ENCODE measurements at places on chromosomes 1 and 21. TPM values are rescaled to one million over a fixed set of nuclear protein-coding genes. Genes with fewer than 3 reads are reported as not detected.

- H3K4me3 ChIP-seq: no peak overlapping the region
- H3K4me1 ChIP-seq: peaks cover 2% of the 10 kb centered on the region
- H3K27me3 ChIP-seq: no peaks in the 10 kb centered on the region
- no peaks in the 10 kb centered on the region for H3K36me3 ChIP-seq
- H3K27ac ChIP-seq: no peak overlapping the region
- no peak for DNase-seq
These were observed 1119.5 kb upstream of the TMPRSS15 start for GRCh38 chr21:19523061-19523460.

- H3K4me1 ChIP-seq: no peaks in the 10 kb centered on the region
- DNase-seq: no peak
- H3K27ac ChIP-seq: no peak overlapping the region
- H3K36me3 ChIP-seq: no peaks in the 10 kb centered on the region
These were observed 51.0 kb downstream of the SGIP1 start for GRCh38 chr1:66585002-66585401.

The PAX7 gene
- total RNA-seq: not detected

- peaks cover 4% of the 10 kb centered on the region for H3K36me3 ChIP-seq
- H3K4me1 ChIP-seq: no peaks in the 10 kb centered on the region
- no peaks in the 10 kb centered on the region for H3K27me3 ChIP-seq
These were observed 132.0 kb downstream of the C1orf21 start for GRCh38 chr1:184518736-184519357.

GRCh38 chr1:73821520-73821919, 376.5 kb downstream of the LRRIQ3 start:
- no peaks in the 10 kb centered on the region for H3K4me1 ChIP-seq
- no peaks in the 10 kb centered on the region for H3K27me3 ChIP-seq
- H3K4me3 ChIP-seq: no peak overlapping the region
- DNase-seq: no peak
- H3K27ac ChIP-seq: no peak overlapping the region

DNA sequence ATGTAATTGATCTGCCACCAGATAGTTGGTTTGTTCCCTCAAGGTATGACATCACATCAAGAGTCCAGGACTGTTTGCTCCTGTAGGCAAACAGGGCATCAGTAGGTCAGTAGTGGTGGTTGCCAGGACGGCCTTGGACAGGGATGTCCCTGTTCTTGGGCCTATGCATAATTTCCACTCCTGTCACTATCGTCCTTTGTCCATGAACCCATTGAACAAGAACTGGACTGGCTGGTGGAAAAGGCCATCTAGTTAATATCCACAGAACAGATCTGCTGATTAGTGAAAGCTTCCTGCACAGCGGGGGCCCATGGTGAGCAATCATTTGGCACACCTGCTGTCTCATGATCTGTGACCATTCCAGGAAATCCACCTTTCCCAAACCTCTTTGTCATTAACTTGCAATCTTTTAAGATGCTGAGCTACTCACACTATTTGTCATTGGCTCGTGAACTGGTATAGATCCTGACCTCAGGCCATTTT, 12.4 kb upstream of the BSDC1 start:
- H3K4me3 ChIP-seq: no peak overlapping the region
- H3K4me1 ChIP-seq: peaks cover 2% of the 10 kb centered on the region
- no peak for DNase-seq
- no peak overlapping the region for H3K27ac ChIP-seq

DNA sequence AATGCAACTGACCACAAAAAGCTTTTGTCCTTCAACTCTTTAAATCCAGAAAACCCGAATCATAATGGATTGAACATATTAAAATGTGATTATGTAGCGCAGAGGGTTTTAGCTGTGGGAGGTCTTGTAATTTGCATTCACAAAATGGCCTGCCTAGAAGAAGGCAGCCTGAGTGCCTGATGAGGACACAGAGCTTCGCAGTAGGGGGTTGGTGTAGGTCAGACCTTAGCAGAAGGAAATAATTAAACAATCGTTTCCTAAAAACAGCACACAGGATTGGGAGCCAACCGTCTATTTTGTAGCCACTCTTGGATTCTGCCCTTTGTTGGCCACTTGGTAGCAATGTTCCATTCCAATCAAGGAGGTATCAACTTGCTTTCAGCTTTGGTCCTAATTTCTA, 195.7 kb upstream of the KIAA0040 start:
- H3K27me3 ChIP-seq: peaks cover 6% of the 10 kb centered on the region
- no peak for DNase-seq
- H3K36me3 ChIP-seq: no peaks in the 10 kb centered on the region
- H3K4me1 ChIP-seq: no peaks in the 10 kb centered on the region

- H3K27ac ChIP-seq: no peak overlapping the region
- H3K4me3 ChIP-seq: no peak overlapping the region
These were observed 70.4 kb upstream of the UBE2U start for GRCh38 chr1:64133036-64133435.

DNA sequence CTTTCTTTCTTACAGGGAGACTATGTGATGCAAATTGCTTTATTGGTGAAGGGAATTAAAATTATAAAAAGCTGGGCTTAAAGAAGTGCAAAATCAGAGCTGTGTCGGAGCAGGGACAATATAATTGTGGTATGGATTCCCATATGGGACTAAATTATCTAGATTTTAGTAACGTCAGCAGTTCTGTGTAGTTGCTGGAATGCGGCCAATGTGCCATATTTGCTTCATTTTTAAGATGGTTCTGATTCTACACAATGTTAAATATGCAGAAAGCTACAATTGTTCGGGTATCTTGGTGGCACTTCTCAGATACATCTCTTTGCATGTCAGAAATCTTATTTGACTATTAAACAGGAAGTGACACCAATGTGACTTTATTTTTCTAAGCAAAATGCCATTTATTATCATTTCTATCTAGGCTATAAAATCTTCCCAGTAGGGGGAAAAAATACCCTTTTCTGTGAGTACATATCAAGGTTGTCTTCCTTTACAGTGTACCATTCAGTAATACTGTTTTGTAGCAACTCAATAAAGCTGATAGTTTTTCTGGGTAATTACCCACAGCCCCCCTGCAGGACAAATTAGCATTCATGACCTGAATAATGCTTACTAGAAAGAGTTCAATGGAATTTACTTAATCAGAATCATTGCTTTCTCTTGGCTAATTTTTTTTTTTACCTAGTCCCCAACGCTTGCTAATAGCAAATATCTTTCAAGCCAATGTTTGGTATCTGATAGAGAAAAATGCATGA, 288.3 kb upstream of the ADGRL2 start:
- H3K4me3 ChIP-seq: no peak overlapping the region

- no peak overlapping the region for H3K4me3 ChIP-seq
- no peaks in the 10 kb centered on the region for H3K36me3 ChIP-seq
- H3K4me1 ChIP-seq: no peaks in the 10 kb centered on the region
- no peak for DNase-seq
- no peaks in the 10 kb centered on the region for H3K27me3 ChIP-seq
These were observed 1432.2 kb downstream of the MRPL39 start for GRCh38 chr21:24175106-24175505.

DNA sequence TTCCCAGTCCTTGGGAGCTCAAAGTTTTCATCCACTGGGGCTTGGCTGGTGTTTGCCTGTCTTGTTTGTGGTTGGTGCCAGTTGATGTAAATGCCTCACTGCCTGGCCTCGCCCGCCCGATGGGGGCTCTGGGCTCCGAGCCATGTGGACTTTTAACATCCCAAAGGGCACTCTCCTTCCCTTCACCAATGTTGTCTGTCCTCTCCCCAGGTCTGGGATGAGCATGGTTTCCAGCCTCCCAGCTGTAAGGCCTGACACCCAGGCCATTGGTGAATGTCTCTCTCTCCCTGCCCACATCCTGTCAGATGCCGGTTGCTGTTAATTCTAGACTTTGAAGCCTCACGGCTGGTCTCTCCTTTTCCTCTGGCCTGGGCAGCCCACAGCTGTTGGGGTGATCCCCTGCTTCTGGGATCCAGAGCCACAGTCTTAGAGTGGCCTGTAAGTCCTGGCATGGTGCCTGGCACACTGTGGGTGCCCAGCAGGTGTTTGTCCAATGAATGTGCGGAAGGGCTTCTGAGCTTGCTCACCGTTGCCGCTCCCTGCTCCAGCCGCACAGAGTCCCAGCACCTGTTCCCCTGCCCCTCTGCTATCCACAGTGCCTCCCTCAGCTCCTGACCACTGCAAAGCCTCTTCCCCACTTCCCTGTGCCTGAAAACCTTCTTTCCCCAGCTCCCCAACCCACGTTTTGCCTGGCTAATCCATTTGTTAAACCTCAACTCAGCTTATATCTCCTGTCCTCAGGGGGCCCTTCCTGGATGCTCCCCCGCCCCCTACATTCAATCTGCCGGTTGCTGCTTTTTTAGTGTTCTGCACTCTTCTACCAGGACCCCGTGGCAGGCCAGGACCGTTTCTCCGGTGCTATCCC, 3.3 kb upstream of the C1orf174 start:
- DNase-seq: no peak
- H3K4me1 ChIP-seq: peaks cover 5% of the 10 kb centered on the region
- peaks cover 1% of the 10 kb centered on the region for H3K27me3 ChIP-seq
- H3K27ac ChIP-seq: no peak overlapping the region

The ZNF683 gene
- not detected for total RNA-seq

GRCh38 chr1:175744833-175745232, 1.4 kb upstream of the TNR start:
- no peaks in the 10 kb centered on the region for H3K36me3 ChIP-seq
- H3K4me1 ChIP-seq: no peaks in the 10 kb centered on the region
- H3K4me3 ChIP-seq: no peak overlapping the region
- H3K27ac ChIP-seq: no peak overlapping the region

DNA sequence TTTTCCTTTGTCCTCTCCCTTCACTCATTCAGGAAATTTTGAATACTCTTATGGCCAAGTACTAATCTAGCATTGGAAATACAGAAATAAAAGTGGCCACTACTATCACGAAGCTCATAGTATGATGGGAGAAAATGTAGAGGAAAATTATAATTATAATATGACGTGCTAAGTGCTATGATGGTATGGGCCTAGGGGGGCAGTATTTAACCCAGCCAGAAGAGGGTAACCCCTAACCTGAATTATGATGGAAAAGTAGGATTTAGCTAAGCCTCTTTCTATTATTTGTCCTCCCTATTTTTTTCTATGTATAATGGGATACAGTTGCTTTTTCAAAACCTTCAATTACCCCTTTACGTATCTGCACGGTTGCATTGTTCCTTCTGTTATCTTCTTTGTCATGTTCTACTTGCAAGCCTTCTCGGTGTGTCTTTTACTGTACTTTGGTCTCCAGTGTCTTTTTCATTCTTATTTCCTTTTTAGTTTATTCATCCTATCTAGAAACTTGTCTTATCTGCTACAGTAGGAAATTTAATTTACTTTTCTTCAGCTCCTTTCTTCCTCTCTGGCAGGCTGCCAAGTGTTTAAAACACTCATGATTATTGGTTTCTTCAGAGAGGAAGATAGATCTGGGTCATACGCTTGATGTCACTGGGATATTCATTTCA, 88.8 kb upstream of the GPR52 start:
- H3K27ac ChIP-seq: no peak overlapping the region
- no peaks in the 10 kb centered on the region for H3K36me3 ChIP-seq
- H3K4me1 ChIP-seq: no peaks in the 10 kb centered on the region
- H3K4me3 ChIP-seq: no peak overlapping the region
- no peak for DNase-seq
- no peaks in the 10 kb centered on the region for H3K27me3 ChIP-seq

- no peaks in the 10 kb centered on the region for H3K4me1 ChIP-seq
- DNase-seq: no peak
- H3K36me3 ChIP-seq: no peaks in the 10 kb centered on the region
- H3K27ac ChIP-seq: no peak overlapping the region
These were observed 179.9 kb upstream of the ZNF644 start for GRCh38 chr1:91201694-91202093.

DNA sequence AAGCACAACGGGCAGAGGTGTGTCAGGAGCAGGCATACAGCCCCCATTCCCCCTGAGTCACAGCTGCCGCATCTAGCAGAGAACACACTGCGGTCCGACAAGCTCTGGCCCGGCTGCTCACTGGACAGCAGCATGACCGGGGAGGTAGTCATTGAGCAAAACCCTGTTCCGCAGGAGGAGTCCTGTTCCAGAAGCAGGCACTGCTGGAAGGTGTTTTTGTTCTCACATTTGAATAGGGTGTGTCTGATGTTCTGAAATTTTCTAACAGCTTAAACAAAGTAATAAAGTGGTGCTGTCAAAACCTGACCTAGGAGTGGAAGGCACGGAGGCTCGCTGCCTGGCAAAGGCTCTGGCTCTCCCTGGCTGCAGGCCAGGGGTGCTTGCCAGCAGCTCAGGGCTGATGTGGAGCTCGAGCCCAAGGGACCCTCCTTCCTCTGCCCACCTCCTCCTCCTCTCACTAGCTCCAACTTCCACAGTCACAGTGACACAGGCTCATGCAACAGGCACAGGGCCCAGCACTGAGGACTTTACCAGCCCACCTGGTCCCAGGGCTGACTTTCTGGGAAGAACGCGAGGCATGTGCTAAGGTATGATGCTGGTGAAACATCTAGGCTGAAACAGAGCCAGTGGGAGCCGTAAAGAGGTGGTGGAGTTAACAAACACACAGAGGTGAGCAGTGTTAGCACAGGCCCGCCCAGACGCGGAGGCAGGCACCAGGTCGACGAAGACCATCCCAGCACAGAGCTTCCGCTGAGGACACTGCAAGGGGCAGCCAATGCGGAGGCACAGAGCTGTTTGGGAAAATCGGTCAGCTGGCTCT, 118.6 kb upstream of the IFFO2 start:
- peaks cover 3% of the 10 kb centered on the region for H3K4me1 ChIP-seq
- peaks cover 25% of the 10 kb centered on the region for H3K36me3 ChIP-seq
- DNase-seq: no peak
- H3K4me3 ChIP-seq: no peak overlapping the region
- H3K27ac ChIP-seq: no peak overlapping the region

The HHAT gene
- 14.7 TPM for total RNA-seq

- no peaks in the 10 kb centered on the region for H3K27me3 ChIP-seq
- DNase-seq: no peak
- no peak overlapping the region for H3K27ac ChIP-seq
These were observed 13.3 kb downstream of the MFAP2 start for GRCh38 chr1:16967095-16967575.

The CD1E gene
- not detected for total RNA-seq

- DNase-seq: no peak
- peaks cover 6% of the 10 kb centered on the region for H3K4me1 ChIP-seq
- no peaks in the 10 kb centered on the region for H3K36me3 ChIP-seq
- no peaks in the 10 kb centered on the region for H3K27me3 ChIP-seq
These were observed 187.4 kb downstream of the CYYR1 start for GRCh38 chr21:26385721-26386120.

The PTGS2 gene
- 0.38 TPM for total RNA-seq

- DNase-seq: no peak
- H3K27ac ChIP-seq: no peak overlapping the region
- H3K27me3 ChIP-seq: no peaks in the 10 kb centered on the region
These were observed 767.3 kb upstream of the ADAMTS5 start for GRCh38 chr21:27734146-27734545.

- H3K27ac ChIP-seq: no peak overlapping the region
- H3K36me3 ChIP-seq: no peaks in the 10 kb centered on the region
- H3K4me1 ChIP-seq: peaks cover 4% of the 10 kb centered on the region
- DNase-seq: no peak
These were observed 4.1 kb upstream of the TRAF3IP3 start for GRCh38 chr1:209751627-209752231.

- H3K4me3 ChIP-seq: no peak overlapping the region
- H3K27ac ChIP-seq: no peak overlapping the region
- no peaks in the 10 kb centered on the region for H3K36me3 ChIP-seq
- peaks cover 81% of the 10 kb centered on the region for H3K27me3 ChIP-seq
These were observed 8.4 kb downstream of the FOXE3 start for GRCh38 chr1:47424336-47424982.

The SPRR1B gene
- total RNA-seq: not detected

- H3K27ac ChIP-seq: peak overlapping the region; percentile 87
- H3K27me3 ChIP-seq: no peaks in the 10 kb centered on the region
- H3K36me3 ChIP-seq: no peaks in the 10 kb centered on the region
These were observed 25.5 kb downstream of the CAPN9 start for GRCh38 chr1:230772457-230773395.

GRCh38 chr1:156115514-156116374, 1.2 kb downstream of the LMNA start:
- H3K27me3 ChIP-seq: peaks cover 8% of the 10 kb centered on the region
- no peak overlapping the region for H3K27ac ChIP-seq
- peaks cover 18% of the 10 kb centered on the region for H3K4me1 ChIP-seq
- peak overlapping the region; percentile 71 for H3K4me3 ChIP-seq
- peaks cover 14% of the 10 kb centered on the region for H3K36me3 ChIP-seq

Data from progenitor cell of endocrine pancreas (in vitro differentiated cells).